ENCODE measurements at places on chromosomes 13 and 19.

- no peak for DNase-seq
Observed at GRCh38 chr19:31952693-31953092, 392.7 kb upstream of the ZNF507 start.

DNA sequence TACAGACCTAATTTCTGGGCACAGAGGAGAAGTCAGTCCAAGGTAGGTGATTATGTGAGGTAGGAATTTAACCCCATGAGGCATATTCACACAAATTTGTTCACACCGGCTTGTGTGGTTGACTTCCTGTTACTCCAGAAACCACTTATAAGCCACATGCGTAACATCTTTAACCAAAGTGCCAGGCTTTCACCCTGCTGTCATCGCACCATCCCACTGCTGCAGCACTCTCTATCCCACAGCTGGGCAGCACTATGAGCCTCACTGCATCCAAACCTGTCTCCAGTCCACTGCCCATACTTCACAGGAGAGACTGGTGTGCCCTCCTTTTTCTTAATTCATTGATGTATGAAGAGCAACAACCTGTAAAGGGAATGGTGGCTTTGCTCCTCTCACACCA, 128.2 kb upstream of the ARGLU1 start:
- no peak for DNase-seq

DNA sequence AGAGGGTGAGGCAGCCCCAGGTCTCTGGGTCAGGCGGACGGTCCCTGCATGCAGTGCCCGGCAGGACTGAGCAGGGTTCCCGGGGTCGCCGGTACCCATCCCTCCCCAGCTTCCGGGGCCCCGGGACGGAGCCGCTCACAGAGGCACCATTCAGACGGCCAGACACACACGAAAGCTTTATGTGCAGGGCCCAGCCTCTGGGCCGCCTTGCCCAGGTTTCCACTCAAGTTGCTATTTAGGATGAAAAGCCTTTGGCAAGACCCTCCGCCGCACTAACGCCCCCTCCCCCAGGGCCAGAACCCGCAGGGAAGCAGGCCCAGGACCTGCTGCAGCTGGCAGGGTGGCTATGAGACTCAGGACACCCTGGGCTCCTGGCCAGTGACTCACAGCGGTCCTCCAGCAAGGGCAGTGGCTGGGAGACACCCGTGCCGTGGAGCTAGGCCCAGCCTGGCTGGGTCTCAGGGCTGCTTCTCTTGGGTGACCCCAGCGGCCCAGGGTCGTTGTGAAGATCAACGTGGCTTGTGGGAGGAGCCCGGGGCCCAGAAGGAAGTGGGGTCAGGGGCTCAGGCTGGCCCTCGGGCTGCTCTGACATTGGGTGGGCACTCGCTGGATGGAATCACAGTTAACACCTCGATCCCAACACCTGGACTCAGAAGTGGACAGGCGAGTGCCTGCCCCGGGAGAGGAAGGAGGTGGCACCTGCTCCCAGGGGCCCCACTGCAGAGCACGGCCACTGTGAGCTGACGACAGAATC, 4.8 kb downstream of the C19orf25 start:
- DNase-seq: no peak

DNA sequence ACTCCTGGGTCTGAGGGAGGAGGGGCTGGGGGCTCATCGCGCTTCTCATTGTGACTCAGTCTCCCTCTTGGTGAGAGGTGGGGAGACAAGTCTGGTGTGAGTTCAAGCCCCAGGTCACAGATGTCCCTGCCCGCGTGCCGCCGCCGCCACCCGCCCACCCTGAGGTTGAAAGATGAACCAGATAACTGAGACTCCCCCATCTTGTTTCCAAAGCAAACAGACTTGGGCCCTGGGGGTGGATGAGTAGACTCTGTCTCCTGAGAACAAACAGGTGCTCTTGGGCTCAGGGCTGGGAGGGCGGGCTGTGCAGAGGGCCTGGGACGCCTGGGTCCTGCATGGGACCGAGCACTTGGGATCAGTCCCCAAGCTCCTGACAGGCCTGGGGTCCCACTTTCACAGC, 567 bp downstream of the SBK2 start:
- no peak for DNase-seq

- DNase-seq: peak; percentile 68
Observed at GRCh38 chr19:43439032-43439708, 24.5 kb downstream of the TEX101 start.

- no peak for DNase-seq
Observed at GRCh38 chr19:45321848-45322247, 827 bp downstream of the CKM start.

- no peak for DNase-seq
Observed at GRCh38 chr19:18308051-18308947, 14.6 kb downstream of the LSM4 start.

DNA sequence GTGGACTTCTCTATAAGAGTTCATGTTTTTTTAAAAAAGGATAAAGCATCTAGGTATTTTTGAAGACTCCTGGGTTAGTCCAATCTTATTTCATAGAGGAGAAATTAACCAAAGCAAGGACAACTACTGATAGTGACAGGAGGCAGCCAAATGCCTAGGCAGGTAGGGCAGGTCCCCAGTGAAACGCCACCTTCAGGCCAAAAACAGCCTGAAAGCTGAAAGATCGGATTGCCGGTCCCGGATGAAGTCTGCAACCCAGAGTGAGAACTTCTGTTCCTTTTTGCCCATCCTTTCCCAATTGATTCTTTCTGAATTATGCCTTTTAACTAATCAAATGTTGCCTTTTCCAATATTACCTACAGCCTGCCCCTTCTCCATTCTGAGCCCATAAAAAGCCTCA, 6.1 kb upstream of the GGACT start:
- no peak for DNase-seq

GRCh38 chr13:91017669-91018053, 329.8 kb upstream of the MIR17HG start:
- DNase-seq: no peak

- DNase-seq: no peak
Observed at GRCh38 chr19:4054441-4055208, 12.1 kb downstream of the ZBTB7A start.

DNA sequence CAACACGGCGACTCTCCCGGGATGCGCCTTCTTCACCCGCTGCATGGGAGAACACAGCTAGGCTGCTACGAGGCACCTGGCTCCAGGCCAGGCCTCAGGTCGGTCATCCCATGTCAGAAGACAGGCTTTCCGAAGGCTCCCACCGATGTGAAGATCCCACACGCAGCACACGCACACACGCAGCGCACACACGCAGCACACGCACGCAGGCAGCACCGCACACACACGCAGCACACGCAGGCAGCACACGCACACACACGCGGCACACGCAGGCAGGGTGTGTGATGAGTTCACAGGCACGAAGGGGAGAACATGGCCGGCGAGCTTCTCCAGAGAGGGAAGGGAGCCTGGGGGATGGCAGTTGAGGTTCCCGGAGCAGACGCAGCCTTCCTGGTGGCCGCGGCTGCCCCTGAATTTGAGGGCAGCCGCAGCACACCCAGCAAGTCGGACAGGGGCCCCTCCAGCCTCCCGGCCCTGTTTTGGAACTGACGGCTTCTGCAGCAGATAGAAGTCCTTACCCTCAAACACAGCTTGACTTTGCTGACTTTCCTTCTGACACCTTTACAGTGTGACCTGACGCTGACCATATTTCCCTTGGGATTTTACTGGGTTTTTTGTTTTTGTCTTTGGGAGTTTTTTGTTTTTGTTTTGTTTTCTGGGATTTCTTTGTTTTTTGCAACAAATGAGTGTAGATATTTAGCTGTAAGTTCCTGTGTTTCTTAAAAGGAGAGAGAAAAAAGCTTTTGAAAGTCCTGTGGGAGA, 55.9 kb downstream of the RASA3 start:
- DNase-seq: no peak

- peak; percentile 10 for DNase-seq
Observed at GRCh38 chr19:22545751-22546150, 88.4 kb upstream of the ZNF492 start.

- no peak for DNase-seq
Observed at GRCh38 chr13:52393572-52394357, 12.2 kb downstream of the THSD1 start.

GRCh38 chr13:73662833-73663232, 471.4 kb downstream of the KLF12 start:
- DNase-seq: no peak

GRCh38 chr13:40518481-40518882, 148.0 kb downstream of the FOXO1 start:
- no peak for DNase-seq

DNA sequence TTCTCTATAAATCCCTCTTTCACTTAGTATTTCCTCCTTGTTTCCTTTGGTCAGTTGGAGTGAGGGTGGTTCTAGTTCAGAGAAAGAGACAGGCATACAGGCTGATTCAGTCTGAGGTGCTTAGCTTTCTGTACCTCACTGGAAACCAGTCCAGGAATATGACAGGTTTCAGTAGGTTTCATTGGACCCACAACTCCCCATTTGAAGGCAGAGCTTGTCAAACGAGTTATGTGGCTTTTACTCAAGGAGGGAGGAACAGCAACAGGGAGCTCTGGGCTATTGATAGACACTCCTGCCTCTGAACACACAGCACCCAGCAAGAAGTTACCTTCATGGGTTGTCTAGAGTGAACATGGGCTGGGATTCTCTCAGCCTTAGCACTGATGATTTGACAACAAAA, 14.5 kb downstream of the ACTN4 start:
- DNase-seq: no peak

GRCh38 chr19:14080887-14081796, 4.4 kb downstream of the C19orf67 start:
- DNase-seq: peak; percentile 99

- DNase-seq: no peak
Observed at GRCh38 chr13:78020861-78021260, 102.2 kb upstream of the EDNRB start.

- DNase-seq: no peak
Observed at GRCh38 chr13:19836472-19836871, 27.0 kb downstream of the ZMYM5 start.

DNA sequence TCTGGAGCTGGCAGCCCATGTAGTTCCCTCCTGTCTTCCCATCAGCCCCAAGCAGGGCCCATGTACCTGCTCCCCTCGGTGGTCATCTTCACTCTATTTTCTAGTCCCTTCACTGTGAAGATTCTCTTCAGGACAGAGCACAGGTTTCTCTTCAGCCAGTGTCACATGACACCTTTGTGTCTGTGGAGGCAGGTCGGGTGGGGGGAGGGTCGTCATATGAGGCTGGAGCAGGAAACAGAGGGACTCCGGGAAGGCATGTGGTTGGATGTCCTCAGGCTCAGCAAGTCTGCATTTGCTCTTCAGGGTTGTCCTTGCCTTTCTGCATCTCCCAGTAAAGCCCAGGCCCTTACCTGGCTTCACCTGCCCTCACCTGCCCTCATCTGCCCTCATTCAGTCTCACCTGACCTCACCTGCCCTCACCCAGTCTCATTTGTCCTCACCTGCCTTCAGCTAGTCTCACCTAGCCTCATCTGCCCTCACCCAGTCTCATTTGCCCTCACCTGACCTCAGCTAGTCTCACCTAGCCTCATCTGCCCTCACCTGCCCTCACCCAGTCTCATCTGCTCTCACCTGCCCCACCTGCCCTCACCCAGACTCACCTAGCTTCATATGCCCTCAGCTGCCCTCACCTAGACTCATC, 120.3 kb downstream of the ZDHHC20 start:
- no peak for DNase-seq

DNA sequence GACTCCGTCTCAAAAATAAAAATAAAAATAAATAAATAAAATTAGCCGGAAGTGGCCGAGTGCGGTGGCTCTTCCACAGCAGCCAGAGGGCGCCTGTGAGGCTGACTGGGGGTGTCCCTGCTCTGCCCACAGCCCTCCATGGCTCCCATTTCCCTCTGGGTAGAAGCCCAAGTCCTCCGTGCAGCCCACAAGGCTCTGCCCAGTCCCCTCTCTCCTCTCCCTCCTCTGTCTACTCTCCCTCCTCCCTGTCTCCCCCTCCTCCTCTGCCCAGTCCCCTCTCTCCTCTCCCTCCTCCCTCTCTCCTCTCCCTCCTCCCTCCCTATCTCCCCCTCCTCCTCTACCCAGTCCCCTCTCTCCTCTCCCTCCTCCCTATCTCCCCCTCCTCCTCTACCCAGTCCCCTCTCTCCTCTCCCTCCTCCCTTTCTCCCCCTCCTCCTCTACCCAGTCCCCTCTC, 20.4 kb downstream of the MISP start:
- DNase-seq: peak; percentile 50

DNA sequence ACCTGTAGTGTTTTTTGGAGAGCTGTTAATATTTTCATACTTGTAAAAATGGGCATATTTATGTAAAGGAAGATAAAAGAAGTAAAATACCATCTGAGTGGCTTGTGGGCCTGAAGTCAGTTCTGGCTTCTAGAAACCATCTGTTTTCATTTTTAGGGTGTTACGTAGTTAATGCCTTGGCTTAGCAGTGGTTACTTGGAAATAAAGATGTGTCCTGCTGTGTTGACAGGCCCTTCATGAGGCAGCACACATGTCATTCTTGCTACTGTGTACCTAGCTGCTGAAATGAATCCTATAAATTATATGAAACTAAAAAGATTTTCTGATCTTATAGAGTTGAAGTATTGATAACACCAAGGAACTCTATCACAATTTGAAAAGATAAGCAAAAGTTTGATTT, 16.0 kb downstream of the ILF3 start:
- DNase-seq: no peak

GRCh38 chr13:111472559-111473460, 152.4 kb downstream of the TEX29 start:
- no peak for DNase-seq

DNA sequence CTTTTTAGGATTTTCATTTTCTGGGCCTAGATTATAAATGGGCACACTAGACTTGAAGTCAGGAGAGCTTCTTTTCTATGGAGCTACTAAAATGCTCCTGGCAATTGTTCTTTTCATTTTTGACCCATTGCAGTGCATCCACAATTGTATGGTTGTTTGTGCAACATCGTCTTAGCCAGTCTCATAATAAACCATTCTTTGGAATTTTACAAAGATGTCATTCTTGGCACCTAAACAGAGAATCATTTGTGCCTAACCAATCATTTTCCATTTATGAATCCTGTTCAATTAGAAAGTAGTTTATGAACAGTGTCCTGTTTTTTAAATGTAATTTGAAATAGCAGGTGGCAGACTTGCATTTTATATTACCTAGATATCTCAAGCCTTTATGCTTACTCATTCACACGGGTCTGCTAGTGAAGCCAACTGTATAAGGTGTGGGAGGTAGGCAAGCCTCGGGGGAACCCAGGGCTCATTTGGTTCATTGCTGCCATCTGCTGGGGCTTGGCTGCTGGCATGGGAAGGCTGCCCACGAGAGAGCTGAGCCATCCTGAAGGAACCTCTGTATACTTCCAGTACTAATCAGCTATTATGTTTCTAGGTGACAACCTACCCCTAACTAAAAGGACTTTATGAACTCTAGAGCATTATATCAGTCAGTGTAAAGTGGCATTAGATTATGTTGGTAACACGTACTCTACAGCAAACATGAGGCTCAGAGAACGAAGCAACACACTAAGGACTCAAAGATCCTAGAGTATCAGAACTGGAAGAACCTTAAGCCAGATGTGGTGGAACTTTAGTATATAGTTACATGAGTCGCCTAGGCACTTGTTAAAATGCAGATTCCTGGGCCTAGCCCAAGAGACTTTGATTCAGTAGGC, 60.0 kb downstream of the TPT1 start:
- DNase-seq: peak; percentile 52

- DNase-seq: no peak
Observed at GRCh38 chr19:41570179-41570578, 5.8 kb upstream of the CEACAM21 start.

- no peak for DNase-seq
Observed at GRCh38 chr13:20825477-20825875, 51.7 kb upstream of the EEF1AKMT1 start.
